ENCODE measurements at places on chromosomes 7 and 10.

GRCh38 chr7:22584179-22584578, 84.2 kb upstream of the STEAP1B start:
- DNase-seq: no peak

- no peak for DNase-seq
These were observed 713 bp downstream of the IMMP2L start for GRCh38 chr7:111561654-111561903.

GRCh38 chr10:91206427-91206826, 14.0 kb upstream of the PCGF5 start:
- no peak for DNase-seq

- no peak for DNase-seq
These were observed 28.4 kb downstream of the CAMK1D start for GRCh38 chr10:12377658-12378290.

DNA sequence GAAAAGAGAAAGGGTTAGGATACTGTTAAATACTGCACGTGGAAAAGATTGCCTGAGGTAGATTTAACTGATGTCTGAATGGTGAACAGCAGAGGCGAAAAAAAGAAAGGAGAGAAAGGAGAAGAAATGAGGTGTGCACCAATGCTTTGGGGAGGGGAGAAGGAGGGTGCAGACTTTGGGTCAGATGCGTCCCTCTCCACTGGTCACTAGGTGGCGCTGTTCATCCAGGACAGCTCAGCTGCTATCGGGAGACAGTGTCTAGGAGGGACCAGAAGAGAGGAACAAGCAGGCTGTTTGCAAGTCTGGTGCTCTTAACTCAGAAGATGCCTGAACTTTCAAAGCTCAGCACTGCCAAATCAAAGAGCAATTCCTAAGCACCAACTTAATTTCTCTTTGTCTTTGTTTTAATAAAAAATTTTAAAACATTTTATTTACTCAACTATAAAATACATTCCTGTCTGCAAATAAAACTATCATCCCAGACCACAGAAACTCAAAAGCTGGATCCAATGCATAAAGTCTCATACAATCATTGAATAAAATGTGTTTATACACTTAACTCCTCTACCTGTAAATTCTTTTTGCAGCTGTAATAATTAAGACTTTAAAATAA, 83.9 kb upstream of the PDLIM1 start:
- DNase-seq: peak; percentile 11

GRCh38 chr7:113410796-113411195, 292.4 kb upstream of the SMIM30 start:
- no peak for DNase-seq

GRCh38 chr10:77001206-77001605, 636.4 kb downstream of the KCNMA1 start:
- DNase-seq: no peak

DNA sequence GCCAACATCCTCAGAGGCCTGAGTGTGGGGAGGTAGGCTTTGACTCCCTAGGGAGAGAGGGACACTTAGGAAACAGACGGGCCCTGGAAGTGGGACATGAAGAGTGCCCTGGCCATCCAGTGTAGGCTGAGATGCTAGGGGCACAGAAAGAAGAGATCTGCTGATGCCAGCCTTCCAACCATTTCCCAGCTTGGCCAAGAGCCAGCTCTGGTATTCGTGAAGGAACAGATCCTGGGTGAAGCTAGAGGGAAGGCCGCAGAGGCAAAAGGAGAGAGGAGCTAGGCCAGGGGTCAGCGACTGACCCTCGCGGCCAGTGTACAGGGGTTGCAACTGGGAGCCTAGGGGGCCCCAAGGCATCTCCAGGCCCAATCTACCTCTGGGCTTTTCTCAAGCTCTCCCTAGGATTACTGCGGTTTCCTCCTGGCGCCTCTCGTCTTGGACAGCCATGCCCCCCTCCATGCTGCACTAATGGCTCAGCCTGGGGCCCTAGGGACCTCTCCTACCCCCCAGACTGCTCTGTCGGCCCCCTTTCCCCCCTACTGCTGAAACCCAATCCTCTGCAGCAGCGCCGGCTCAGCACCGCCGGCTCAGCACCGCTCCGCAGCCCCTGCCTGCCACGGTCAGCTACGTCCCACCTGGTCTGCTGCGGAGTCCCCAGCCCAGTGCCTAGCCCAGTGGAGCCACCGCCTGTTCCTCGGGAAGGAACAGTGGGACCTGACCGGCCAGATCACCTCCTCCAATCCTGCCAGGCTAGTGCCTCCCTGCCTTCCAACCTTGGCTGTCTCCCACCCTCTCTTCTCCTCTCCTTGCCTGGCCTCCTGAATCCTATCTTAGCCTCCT, at the start of gene ASIC3:
ASIC3 (plus strand) TSS at position 556 of the 840 bp plus-strand sequence. CDS start 355 bp downstream, outside the sequence.
- DNase-seq: no peak

GRCh38 chr7:77531038-77531437, 6.1 kb upstream of the PTPN12 start:
- no peak for DNase-seq

- no peak for DNase-seq
These were observed 136.9 kb upstream of the PRSS1 start for GRCh38 chr7:142612237-142612881.

GRCh38 chr10:54587971-54588370, 213.1 kb downstream of the PCDH15 start:
- no peak for DNase-seq

DNA sequence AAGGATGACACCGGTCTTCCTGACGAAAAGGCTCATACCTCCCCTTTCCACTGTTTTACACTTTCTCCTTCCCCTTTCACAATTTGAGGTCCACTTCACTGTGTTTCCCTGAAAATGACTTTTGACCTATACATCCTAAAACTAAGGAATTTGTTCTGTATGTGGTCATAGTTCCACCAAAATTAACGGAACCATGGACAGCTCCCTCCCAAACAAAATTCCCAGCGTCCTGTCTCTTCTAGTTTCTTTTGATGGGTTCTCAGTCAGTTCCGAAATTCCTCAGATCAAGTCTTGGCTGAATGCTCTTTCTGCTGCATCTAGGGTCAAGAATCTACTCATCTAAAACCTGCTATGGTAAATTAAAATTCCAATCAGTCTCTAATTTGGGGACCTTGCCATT, 1191.9 kb downstream of the CNTNAP2 start:
- DNase-seq: no peak
